Pancreas (tissue), 10 donors: ENCODE measurements at places on chromosomes 13 and 19. TPM values are rescaled to one million over a fixed set of nuclear protein-coding genes. Genes with fewer than 3 reads are reported as not detected.

The SEMA6B gene
- total RNA-seq: 4.7 TPM

The PODNL1 gene
- total RNA-seq: not detected

The DPF1 gene
- not detected for total RNA-seq

The ZNF573 gene
- 10.2 TPM for total RNA-seq

The UPF1 gene
- 33.1 TPM for total RNA-seq

The IZUMO2 gene
- total RNA-seq: not detected
